Activated naive CD4-positive, alpha-beta T cell treated with anti-CD3 and anti-CD28 coated beads, Interleukin-2, amount 50 U/mL, for 16 hours (primary cell): ENCODE measurements at places on chromosomes 1 and 21.

- peak; percentile 4 for DNase-seq
Observed at GRCh38 chr1:41530411-41530810, 45.9 kb upstream of the EDN2 start.

GRCh38 chr1:51920130-51920529, 41.6 kb upstream of the NRDC start:
- no peak for DNase-seq

- no peak for DNase-seq
Observed at GRCh38 chr1:16117369-16117768, 38.5 kb downstream of the EPHA2 start.

DNA sequence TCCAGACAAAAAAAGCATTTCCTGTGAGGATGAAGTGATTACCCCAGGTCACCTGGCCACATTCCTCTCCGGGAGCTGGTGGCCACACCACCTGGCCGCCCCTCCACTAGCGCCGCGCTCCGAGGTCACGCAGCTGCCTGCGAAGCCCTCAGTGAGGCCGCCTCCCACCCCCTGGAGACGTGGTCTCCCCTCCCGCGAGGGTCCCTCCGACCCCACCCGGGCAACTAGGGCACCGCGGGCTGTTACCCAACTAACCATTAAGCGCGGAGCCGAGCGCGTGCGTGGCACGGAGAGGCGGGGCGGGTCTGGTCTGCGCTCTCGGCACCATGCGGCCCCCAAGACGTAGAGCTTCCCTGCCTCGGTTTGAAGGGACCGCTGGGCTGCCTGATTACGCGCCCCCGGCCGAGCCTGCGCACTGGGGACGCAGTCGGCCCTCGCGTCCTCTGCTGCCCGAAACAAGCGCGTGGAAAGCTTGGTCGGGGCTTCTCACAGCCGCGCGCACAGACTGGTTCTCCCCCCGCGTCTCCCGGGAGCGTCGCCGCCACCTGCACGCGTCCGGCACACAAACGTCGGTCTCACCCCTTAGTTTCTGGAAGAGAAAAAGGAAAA, 106.5 kb downstream of the SLC16A1 start:
- DNase-seq: no peak

GRCh38 chr1:225534772-225535171, 106.9 kb upstream of the LBR start:
- DNase-seq: no peak

- no peak for DNase-seq
Observed at GRCh38 chr1:180923021-180923841, 10.5 kb downstream of the KIAA1614 start.
